ENCODE measurements at places on chromosomes 16 and 17. TPM values are rescaled to one million over a fixed set of nuclear protein-coding genes. Genes with fewer than 3 reads are reported as not detected.

The MVP gene
- polyA plus RNA-seq, result 9.3 TPM

The TRIM72 gene
- not detected for polyA plus RNA-seq

The MT4 gene
- not detected for polyA plus RNA-seq

The GPATCH8 gene
- 47.6 TPM for polyA plus RNA-seq

The OTOA gene
- not detected for polyA plus RNA-seq

The EVPLL gene
- polyA plus RNA-seq, result not detected

The CD300LB gene
- not detected for polyA plus RNA-seq

The PROCA1 gene
- 11.1 TPM for polyA plus RNA-seq

The CCL7 gene
- not detected for polyA plus RNA-seq

The GCGR gene
- 0.79 TPM for polyA plus RNA-seq

The KRT28 gene
- not detected for polyA plus RNA-seq

The PDILT gene
- polyA plus RNA-seq, result not detected

The SHBG gene
- 5.6 TPM for polyA plus RNA-seq

The AATK gene
- 8.0 TPM for polyA plus RNA-seq

The MON1B gene
- 21.0 TPM for polyA plus RNA-seq

The GDPD3 gene
- polyA plus RNA-seq, result 0.96 TPM

The CEMP1 gene
- 4.6 TPM for polyA plus RNA-seq

The ASPHD1 gene
- 1.8 TPM for polyA plus RNA-seq

Measured in cardiac muscle cell (in vitro differentiated cells and primary cell).